ENCODE measurements at places on chromosomes 5 and 9.

- DNase-seq, result no peak
These were observed 6.6 kb downstream of the LCN9 start for GRCh38 chr9:135669616-135670285.

GRCh38 chr9:23826120-23826629, at the start of gene ELAVL2:
Gene ELAVL2 (minus strand): TSS chr9:23826240. CDS start chr9:23762234, 64,006 bp downstream.
- DNase-seq, result no peak

- no peak for DNase-seq
These were observed 337.6 kb downstream of the FGF10 start for GRCh38 chr5:44051591-44051990.

DNA sequence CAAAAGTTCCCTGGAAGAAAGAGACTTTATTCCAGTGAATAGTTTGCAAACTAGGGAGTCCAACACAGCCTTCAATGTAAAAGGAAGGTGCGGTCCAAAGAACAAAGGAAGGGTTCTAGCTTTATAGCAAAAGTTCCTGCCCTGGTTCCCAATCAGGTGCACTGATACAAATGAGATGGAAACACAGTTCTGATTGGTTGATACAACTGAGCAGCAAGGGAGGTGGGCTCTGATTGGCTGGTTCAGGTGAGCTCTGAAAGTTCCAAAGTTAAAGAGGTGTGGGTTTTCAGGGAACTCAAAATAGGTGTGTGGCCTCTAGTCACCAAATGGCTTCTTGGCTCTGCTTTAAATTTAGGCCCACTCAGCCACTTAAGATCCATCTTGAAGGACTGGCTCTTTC, 43.1 kb downstream of the P4HA2 start:
- DNase-seq, result no peak

- no peak for DNase-seq
These were observed 22.9 kb downstream of the ATG10 start for GRCh38 chr5:81994679-81995078.

- DNase-seq, result no peak
These were observed 30.9 kb downstream of the KCTD16 start for GRCh38 chr5:144201588-144201987.

GRCh38 chr9:76893395-76893932, 12.4 kb downstream of the PRUNE2 start:
- DNase-seq, result no peak

GRCh38 chr5:18159331-18159730, 525.1 kb downstream of the TAF11L14 start:
- no peak for DNase-seq

DNA sequence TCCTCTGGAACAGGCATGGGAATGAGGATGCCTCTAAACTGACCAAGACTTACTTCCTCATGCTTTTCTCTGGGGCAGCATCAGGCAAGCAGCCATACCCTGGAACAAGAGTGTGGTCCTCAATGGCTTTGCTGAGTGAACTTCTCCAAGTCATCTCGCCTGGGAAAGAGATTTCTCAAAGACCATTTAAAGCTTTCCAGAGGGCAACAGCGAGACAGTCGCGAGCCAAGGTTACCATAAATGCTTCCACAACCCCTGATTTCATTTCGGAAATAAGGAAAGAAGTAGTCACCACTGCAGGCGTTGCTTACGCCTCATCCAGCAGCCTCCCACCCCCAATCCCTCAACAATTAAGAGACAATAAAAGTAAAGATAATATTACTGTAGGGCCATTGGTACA, 1.1 kb upstream of the SNCAIP start:
- DNase-seq, result no peak

- DNase-seq, result no peak
These were observed 105.3 kb downstream of the THBS4 start for GRCh38 chr5:80140496-80140895.

GRCh38 chr5:78778538-78778937, 130.0 kb upstream of the LHFPL2 start:
- DNase-seq, result no peak

DNA sequence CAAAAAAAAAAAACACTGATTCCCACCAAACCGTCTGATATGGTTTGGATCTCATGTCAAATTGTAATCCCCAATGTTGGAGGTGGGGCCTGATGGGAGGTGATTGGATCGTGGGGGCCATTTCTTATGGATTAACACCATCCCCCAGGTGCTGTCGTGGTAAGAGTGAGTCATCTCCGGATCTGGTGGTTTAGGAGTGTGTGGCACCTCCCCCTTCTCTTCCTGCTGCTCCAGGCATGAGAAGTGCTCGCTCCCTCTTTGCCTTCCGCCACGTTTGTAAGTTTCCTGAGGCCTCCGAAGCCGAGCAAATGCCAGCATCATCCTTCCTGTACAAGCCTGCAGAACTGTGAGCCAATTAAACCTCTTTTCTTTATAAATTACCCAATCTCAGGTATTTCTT, 45.2 kb downstream of the HSD17B3 start:
- DNase-seq, result no peak

DNA sequence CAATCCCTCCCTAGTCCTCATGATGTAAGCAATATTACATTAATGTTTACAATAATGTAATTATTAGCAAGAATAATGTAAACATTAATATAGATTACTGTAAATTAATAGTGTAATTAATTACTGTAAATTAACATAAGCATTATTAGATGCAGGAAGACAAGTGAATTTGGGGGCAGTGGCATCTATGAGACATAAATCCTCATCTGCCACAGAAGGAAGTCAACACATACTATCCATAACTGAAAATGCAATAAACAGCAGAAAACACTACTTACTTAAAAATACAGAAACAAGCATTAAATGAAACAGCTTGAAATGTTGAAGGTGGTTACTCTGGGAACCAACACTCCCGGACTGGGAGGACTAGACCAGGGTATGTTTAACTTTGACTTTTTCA, 685 bp upstream of the NIPSNAP3A start:
- no peak for DNase-seq

DNA sequence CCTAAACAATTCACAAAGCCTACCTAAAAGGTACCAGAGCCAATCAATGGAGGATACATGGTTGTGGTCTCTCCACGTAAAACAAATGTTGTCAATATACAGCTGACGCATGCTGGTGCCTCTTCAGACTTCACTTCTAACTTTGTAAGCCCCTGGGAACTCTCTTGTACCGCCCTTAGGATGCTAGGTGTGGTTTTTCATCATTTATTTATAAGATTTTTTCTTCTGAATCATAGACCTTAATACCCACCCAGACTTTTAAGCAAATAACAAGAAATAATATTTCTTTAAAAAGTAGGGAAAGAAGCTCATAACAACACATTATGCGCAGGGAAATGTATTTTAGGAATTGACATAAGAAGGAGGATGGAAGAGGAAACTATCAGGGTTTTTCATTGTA, 33.0 kb downstream of the SSBP2 start:
- DNase-seq, result no peak

- DNase-seq, result no peak
These were observed 77.2 kb downstream of the SLCO6A1 start for GRCh38 chr5:102421647-102422046.

GRCh38 chr5:55988979-55989638, 5.7 kb downstream of the IL6ST start:
- DNase-seq, result no peak

DNA sequence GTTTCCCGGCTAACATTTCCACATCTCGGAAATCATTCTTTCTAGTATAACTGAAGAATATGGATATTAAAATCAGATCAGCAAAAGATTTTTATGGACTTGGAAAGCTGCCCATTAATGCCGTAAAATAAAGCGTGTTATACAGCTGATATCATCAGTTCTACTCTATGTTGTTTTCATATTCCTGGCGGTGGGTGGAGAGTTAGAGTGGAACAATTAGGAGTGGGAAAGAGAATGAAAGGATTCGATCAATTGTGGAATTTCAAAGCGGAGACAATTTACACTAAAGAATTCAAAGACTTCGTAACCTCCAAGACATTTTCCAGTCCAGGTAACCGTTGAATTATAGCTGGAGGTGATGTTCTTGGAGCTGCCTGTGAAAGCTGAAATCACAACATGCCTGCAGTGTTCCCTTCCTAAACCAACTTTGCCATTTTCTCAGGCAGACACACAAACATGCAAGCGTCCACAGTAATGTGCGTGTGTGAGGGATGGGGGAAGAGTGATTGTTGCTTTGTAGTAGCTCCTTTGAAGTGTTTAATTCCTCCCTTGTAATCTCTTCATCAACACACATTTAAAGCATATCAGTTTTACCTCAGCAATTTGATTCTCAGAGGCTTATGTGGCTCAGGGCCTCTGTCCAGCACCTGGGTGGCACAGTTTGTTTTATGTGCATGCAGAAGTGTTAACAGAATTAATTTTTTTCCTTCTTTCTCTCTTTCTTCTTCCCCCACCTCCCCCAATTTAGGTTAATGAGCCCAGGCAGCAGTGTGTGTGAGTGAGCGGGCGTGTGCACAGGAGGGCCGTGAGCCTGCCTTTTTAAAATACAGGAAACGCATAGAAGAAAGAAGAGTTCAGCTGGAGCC, 544.1 kb downstream of the RAB3C start:
- no peak for DNase-seq

DNA sequence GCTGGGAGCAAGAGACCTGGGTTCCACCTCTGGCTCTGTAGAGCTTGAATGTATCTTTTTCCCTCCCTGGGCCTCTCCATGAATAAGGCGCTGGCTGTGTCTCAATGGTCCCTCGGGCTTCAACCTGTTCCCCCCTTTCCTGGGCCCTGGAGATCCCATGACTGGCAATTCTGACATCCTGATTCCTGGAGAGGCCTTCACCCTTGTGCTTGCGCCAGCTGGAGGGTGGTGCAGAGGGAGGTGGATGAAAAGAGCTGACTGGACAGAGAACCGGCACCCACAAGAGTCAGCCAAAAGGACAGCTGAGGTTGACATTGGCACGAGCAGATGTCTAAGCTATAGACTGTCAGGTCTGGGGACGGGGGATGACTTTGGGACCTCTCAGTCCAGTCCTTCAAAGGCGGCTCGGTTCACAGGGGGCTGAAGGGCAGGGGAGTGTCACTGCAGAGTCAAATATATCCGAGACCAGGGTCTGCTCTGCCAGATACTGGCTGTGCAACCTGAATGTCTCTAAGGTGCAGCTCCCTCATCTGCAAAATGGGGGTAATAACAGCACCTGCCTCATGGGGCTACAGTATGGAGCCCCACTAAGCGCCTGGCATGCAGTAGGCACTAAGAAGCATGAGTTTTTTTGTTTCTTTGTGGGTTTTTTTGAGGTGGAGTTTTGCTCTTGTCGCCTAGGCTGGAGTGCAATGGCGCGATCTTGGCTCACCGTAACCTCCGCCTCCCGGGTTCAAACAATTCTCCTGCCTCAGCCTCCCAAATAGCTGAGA, 13.8 kb downstream of the DNM1 start:
- no peak for DNase-seq

DNA sequence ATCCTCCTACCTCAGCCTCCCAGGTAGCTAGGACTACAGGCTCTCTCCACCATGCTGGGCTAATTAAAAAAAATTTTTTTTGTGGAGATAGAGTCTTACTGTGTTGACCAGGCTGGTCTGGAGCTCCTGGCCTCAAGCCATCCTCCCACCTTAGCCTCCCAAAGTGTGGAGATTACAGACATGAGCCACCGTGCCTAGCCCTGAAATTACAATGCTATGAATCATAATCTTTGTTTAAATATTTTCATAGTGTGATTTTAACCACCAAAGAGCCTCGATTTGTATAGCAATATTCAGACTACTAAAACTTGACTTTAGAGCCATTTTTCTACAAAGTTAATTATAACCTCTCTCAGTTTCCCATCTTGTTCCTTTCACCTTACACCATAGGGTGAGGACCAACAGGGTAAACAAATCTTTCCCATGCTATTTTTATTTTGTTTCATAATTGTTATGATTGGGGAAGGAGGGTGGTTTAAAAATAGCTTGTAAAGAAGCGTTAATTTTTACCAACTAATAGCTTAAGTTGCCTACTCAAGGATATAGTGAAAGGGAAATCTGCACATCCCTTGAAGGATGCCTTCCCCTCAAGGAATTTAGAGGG, 32.7 kb downstream of the UBE2D2 start:
- DNase-seq, result no peak

- no peak for DNase-seq
These were observed 349.3 kb upstream of the SLC24A2 start for GRCh38 chr9:20138116-20138515.

GRCh38 chr5:173642895-173643481, 26.5 kb upstream of the BOD1 start:
- DNase-seq, result no peak

- DNase-seq, result no peak
These were observed 40.0 kb upstream of the MYO10 start for GRCh38 chr5:16975950-16976624.

DNA sequence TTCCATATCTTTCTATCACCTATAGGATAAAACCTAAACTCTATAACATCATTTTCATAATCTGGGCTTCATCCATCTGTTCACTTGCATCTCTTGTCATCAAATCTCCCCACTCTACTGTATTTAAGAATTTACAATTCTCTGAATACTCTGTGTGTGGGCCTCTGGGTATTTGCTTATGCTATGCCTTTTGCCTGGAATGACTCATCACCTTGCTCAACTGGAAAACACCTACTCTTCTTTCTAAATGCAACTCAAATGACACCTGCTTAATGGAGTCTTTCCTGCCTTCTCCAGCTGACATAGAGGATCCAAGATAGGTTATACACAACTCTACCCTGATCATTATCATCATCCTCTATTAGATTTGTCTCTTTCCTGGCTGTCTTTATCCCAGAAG, 421.7 kb downstream of the SPATA31D1 start:
- no peak for DNase-seq

- DNase-seq, result no peak
These were observed 169.9 kb downstream of the SLC28A3 start for GRCh38 chr9:84170521-84171141.

GRCh38 chr5:78405829-78406750, 45.7 kb downstream of the SCAMP1 start:
- DNase-seq, result peak; percentile 12

DNA sequence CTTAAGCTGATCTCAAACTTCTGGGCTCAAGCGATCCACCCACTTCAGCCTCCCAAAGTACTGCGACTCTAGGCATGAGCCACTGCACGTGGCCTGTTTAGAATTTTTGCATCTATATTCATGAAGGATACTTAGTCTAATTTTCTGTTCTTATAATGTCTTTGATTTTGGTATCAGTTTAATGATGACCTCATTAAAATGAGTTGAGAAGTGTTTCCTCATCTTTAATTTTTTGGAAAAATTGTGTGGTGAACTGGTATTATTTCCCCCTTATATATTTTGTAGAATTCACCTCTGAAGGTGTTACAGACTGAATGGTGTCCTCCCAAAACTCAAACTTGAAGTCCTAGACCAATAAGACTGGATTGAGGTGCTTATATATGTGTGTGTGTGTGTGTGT, 46.5 kb downstream of the ANKRD31 start:
- no peak for DNase-seq

DNA sequence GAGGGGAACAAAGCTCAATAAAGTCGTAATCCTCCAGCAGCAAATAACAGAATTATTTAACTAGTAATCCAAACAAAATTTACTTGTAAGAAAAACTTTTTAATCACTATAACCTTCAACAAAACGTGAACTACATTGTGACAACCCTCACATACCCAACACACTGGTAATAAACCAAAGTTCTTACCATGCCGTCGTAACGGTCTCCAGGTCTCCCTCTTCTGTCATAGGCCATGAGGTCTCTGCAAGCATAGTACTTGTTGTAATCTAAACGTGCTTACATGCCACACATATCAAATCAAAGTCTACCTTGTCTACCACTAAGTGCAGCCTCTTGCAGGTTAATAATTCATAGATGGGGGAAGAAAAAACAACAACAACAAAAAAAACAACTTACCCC, 8.5 kb downstream of the HNRNPK start:
- no peak for DNase-seq

GRCh38 chr9:12889402-12890106, 114.7 kb downstream of the LURAP1L start:
- DNase-seq, result no peak

Measured in left renal pelvis (tissue), 4 donors.